Right ventricle myocardium superior (tissue), 1 donor: ENCODE measurements at places on chromosomes 1 and 21. TPM values are rescaled to one million over a fixed set of nuclear protein-coding genes. Genes with fewer than 3 reads are reported as not detected.

DNA sequence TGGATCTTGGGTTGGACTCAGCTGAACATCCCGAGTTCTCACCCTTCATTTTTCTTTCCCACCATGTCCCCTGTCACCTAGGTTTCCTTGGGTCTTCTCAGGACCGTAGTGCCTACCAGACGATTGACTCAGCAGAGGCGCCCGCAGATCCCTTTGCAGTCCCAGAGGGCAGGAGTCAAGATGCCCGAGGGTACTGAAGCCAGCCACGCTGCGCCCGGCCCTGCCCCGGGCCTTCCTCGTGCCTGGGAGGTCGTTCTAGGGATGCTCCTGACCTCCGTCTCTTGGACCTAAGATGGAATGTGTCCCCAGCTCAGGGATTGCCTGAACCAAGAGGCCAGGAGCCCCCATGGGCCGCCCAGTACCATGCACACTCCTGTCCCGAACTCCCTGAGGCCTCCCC is 12.0 kb upstream of the C1orf167 start:
- no peak for DNase-seq

- no peak for DNase-seq
Measured at GRCh38 chr1:3321559-3322449, 132.7 kb upstream of the ARHGEF16 start.

DNA sequence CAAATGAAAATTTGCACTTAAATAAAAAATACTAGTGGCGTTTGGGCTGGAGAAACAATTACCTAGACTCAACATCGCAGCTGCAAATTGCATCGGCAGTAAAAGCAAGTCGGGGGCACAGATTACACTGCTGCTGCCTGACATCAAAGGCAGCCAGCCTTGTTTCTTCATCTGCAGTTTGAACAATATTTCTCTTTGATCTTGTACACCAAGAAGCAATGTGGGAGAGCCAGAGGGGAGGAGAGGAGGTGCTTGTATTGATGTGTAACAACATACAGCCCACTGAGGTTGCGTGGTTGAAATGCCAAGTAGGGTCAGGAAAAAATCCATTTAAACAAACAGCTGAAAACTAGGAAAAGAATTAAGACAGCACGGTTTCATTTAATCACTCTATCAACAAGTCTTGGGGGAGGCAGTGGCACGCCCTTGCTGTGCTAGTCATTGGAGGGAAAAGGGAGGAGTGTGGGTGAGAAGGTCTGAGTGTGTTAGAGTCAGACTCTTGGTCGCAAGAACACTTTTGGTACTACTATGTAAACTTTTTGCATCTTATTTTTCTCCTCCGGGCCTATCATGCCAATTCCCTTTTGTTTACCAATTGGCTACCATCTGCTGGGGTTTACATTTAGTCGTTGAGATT is 456.5 kb downstream of the OMA1 start:
- no peak for DNase-seq

DNA sequence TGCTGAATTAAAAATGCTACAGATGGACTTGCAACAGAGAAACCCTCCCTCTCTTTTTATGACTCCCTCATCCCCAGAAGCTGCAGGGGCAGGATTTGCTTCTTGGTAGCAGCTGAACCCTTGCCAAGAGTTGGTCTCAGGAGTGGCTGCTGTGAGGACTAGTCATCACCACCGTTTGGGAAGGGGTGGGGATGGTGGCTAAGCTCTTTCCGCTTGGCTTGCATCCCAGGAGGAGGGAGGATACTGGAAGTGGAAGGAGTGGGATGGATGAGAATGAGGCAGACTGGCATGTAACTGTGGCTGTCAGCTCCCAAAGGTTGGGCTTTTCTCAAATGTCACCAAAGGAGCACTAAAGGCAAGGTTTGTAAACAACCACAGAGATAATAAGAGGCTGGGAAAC is 50.8 kb upstream of the COL24A1 start:
- peak; percentile 40 for DNase-seq

- DNase-seq, result no peak
Measured at GRCh38 chr1:37792943-37793686, 532 bp upstream of the MANEAL start.

GRCh38 chr1:170205301-170205700 is 59.5 kb downstream of the NTMT2 start:
- DNase-seq, result no peak

RRP15 gene
- total RNA-seq, result 21.7 TPM

KIAA1614 gene
- total RNA-seq, result 7.1 TPM

ALX3 gene
- not detected for total RNA-seq

ARPC5 gene
- 32.9 TPM for total RNA-seq
